Temporal lobe (tissue), 4 donors: ENCODE measurements at places on chromosomes 4 and X. TPM values are rescaled to one million over a fixed set of nuclear protein-coding genes. Genes with fewer than 3 reads are reported as not detected.

Gene PPEF2
- total RNA-seq: under 0.01 TPM

Gene TRAM1L1
- total RNA-seq: 22.1 TPM

Gene GAGE1
- total RNA-seq: not detected

Gene ELF4
- total RNA-seq: 0.25 TPM

Gene BBS12
- total RNA-seq: 7.4 TPM

Gene LRIT3
- 0.25 TPM for total RNA-seq

Gene ATP8A1
- total RNA-seq: 151 TPM

Gene IL3RA
- 1.7 TPM for total RNA-seq

Gene USP17L15
- total RNA-seq: not detected

Gene NXF2B
- not detected for total RNA-seq

Gene GPM6B
- total RNA-seq: 323 TPM

Gene KCND1
- total RNA-seq: 0.49 TPM

Gene TCP11X2
- total RNA-seq: not detected

Gene MRPS18C
- 23.6 TPM for total RNA-seq

Gene FMR1NB
- not detected for total RNA-seq

Gene IGBP1
- 70.6 TPM for total RNA-seq

Gene DCAF16
- total RNA-seq: 29.3 TPM

Gene PLP1
- total RNA-seq: 10.1 TPM

Gene MAGEE1
- 12.0 TPM for total RNA-seq

Gene GPC4
- total RNA-seq: 4.7 TPM

Gene SSX1
- total RNA-seq: not detected

Gene PRRG3
- total RNA-seq: 6.1 TPM

Gene HSFX3
- total RNA-seq: not detected
